ENCODE measurements at places on chromosomes 5 and 9. TPM values are rescaled to one million over a fixed set of nuclear protein-coding genes. Genes with fewer than 3 reads are reported as not detected.

Gene TMEM171
- total RNA-seq: 2.7 TPM

Gene GALNT12
- total RNA-seq: 6.9 TPM

Gene PTCH1
- 127 TPM for total RNA-seq

GRCh38 chr9:89377411-89377810 lies 59.1 kb downstream of the SECISBP2 start:
- no peak for DNase-seq
